Hypothalamus (tissue), 51 donors: ENCODE measurements at places on chromosomes 5 and 9.

DNA sequence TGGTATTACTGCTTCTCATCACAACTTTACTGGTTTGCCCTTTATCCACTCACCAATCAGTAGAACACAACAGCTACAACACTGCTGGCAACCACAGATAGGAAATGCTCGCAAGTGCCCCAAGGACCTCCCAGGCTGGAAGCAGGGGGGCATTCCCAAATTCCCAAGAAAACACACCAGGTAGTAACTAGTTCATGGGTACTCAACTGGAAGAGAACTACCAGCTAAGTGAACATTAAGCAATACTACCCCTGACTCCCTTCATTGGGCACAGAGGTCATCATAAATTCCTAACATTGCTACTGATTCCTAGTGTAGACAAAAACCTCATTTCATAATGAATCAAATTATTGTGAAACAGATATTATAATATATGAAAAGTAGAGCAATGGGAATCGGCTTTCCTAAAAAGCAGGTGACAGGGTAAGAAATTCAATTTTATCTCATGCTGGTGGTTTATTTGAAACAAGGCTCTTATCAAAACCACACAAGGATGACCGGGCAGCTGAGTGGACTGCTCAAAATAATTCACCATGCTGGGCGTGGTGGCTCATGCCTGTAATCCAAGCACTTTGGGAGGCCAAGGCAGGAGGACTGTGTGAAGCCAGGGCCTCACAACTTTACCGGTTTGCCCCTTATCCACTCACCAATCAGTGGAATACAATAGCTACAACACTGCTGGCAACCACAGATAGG lies 81.6 kb downstream of the TLE1 start:
- DNase-seq: no peak

DNA sequence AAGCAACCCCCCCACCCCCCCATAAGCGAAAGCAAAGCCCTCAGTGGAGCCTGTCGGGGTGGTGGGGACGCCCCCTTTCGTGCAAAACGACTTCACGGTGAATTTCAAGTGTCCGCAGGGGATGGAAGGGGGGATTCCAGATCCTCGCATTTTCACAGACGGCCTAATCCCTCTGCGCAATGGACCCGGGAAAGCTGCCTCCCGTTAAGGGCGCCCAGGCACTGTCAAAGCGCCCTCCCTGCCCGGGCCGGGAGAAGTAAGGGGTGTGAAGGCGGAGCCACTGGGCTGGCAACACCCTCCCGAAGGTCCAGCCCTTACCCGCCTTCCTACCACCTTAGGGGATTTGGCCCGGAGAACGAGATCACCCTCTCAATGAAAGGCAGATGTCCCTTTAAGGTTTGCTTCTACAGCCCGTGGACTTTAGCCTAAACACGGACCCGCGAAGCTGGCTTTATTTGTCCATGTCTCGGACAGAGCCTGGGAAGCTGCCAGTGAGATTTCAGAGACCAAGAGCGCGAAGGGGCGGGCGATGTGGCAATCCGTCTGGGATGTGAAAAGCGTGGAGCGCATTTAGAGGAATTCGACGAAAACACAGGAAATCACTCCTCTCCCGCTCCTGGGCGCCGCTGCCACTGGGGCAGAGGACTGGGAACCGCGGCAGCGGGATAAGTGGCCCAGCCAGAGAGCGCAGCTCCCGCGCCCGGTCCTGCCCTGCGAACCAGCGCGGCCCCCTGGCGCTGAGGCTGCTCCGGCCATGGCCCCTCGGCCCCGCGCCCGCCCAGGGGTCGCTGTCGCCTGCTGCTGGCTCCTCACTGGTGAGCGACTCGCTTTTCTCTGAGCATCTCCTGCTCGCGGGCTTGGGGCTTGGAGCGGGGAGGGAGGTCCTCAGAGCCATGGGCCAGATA lies at the start of the genes ITGA1 and PELO:
ITGA1 (plus strand) TSS at position 317 of the 905 bp plus-strand sequence; CDS start at position 755, 438 bp downstream.
PELO (plus strand) TSS at position 317 of the 905 bp plus-strand sequence. CDS start 12,479 bp downstream, outside the sequence.
- peak; percentile 35 for DNase-seq

DNA sequence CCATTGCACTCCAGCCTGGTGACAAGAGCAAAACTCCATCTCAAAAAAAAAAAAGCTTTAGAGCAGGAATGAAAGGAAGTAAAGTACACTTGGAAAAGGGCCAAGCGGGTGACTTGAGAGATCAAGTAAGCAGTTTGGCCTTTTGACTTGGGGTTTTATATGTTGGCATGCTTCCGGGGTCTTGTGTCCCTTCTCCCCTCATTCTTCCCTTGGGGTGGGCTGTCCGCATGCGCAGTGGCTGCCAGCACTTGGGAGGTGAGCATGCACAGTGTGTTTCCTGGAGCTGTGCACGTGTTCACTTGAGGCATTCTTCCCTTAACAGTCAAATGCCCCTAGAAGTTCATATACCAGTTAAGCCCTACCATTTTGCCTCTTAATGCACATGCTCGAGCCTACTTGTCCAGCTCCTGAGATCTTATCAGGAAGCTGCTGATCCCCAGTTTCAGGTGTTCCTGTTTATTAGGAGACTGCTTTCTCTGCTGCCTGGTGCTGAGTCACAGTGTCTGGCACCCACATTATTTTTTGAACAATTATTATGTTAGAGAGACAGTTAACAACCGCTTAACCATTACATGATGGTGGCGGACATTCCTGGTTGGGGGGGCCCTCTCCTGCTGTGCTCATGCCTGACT lies 32.6 kb upstream of the PRRC2B start:
- DNase-seq: no peak

DNA sequence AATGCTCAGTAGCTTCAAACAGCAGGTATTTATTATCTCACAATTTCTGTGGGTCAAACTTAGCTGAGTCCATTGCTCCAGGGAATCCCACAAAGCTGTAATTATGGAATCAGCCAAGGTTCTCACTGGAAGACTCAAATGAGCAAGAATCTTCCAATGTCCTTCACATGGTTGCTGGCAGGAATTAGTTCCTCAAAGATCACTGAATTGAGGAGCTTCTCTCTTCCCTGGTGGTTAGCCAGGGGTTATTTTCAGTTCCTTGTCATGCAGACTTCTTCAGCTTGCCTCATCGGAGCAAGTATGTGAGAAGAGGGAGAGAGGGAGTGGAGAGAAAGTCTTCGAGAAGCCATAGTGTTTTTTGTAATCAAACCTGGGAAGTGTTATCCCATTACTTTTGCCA lies 2331.9 kb downstream of the MAT2B start:
- no peak for DNase-seq

DNA sequence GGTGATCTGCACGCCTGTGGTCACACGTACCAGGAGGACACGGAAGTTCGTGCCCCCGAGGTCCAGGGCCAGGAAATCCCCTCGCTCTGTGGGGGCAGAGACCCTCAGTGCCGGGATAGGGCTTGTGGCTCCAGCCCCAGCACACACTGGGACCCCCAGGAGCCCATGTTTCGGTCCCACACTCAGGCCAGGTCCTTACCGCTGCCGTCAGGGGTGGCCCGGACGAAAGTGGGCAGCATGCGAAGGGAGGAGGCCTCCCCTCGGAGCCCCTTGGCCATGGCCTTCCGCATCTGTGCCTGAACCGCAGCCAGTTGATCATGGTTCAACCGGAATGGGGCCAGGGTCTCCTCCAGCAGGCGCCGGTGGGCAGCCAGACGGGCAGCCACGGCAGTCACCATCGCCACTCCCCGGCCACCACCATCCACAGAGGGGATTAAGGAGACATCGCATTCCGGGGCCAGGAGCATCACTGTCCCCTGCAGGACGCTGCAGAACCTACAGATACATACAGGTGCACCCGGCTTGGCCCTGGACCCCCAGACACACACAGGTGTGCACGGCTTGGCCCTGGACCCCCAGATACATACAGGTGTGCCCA lies 11.8 kb downstream of the HK3 start:
- DNase-seq: no peak

- no peak for DNase-seq
Observed at GRCh38 chr9:96505316-96505991, 55.5 kb downstream of the HABP4 start.

DNA sequence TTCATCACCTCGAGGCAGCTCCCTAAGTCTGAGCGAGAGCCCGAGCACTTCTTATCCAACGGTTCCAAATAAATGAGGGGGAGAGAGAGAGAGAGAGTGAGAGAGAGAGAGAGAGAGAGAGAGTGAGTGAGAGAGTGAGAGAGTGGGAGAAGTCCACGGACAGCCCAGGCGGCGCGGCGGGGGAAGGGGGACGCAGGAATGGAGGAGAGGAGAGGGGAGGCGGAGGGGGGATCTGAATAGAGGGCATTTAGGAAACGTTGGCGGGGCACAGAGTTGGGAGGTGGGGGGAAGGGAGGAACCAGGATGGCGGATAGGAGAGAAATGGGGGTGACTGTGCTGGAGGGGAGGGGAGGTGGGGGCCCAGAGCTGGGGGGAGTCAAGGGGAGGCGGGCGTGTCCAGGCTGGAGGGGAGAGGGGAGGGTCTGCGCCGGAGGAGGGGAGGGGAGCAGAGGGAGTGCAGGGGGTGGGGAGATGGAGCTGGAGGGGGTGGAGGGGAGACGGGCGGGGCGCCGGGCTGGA lies 398 bp upstream of the BASP1 start:
- DNase-seq: no peak

DNA sequence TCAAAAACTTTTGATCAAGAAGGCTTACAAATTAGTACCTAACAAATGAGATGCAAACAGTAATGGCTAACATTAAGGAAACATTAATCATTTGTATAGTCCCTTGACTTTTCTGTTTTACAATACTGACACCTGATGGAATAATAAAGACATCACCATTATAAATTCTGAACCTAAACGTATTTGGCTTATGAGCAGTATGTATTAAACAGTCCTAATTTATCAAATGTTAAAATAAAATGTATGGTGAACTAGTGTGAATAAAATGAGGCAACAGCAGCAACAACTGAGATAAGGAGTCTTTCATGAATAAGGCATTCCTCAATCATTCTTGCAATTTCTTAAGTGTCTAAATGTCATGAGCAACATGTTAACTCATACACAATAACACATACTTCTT lies 6.0 kb downstream of the PUM3 start:
- no peak for DNase-seq

- no peak for DNase-seq
Observed at GRCh38 chr5:136730426-136730825, 365.1 kb upstream of the TRPC7 start.
